Mucosa of gallbladder (tissue), 1 donor: ENCODE measurements at places on chromosomes 5 and 9.

DNA sequence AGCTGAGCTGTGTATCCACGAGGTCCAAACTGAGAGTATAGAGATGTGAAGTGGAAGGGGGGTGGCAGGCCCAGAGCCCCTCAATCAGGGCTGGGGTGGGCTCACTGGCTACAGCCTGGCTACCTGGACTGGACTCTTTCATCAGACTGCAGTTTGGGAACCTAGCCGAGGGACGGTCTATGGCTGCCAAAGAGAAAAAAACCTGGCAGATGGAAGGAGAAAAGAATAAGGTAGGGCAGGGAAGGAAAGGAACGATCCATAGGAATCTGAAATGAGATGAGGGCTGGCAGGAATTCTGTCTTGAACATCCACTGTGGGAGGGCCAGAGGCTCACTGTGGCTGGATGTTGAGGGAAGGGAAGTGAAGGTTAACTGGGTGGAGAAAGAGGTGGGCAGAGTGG is 224.4 kb upstream of the PANK3 start:
- no peak for DNase-seq

DNA sequence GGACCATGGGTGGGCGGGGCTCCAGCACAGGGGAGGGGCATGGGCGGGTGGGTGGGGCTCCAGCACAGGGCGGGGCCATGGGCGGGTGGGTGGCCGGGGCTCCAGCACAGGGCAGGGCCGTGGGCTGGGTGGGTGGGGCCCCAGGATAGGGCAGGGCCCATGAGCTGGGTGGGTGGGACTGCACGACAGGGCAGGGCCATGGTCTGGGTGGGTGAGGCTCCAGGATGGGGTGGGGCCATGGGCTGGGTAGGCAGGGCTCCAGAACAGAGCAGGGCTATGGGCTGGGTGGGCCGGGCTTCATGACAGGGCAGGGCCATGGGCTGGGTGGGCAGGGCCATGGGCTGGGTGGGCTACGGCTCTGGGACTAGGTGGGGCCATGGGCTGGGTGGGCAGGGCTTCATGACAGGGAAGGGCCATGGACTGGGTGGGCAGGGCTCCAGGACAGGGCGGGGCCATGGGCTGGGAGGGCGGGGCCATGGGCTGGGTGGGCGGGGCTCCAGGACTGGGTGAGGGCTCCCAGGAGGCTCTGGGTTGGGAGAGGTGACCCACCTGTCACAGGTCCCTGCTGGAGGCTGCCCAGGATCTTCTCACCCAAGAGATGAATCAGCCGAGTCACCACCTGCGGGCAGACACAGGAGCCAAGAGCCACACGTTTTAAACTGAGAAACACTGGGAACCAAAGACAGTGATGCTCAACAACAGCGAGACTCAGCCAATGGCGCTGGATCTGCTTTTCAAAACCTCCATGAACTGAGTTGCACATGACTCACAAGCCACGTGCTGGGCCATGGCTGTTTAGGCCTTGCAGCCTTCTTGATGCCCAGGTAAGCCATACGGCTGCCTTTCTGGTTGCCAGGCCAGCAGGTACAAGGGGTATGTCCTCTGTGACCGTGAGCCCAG is 33.6 kb upstream of the NSMF start:
- DNase-seq = no peak

DNA sequence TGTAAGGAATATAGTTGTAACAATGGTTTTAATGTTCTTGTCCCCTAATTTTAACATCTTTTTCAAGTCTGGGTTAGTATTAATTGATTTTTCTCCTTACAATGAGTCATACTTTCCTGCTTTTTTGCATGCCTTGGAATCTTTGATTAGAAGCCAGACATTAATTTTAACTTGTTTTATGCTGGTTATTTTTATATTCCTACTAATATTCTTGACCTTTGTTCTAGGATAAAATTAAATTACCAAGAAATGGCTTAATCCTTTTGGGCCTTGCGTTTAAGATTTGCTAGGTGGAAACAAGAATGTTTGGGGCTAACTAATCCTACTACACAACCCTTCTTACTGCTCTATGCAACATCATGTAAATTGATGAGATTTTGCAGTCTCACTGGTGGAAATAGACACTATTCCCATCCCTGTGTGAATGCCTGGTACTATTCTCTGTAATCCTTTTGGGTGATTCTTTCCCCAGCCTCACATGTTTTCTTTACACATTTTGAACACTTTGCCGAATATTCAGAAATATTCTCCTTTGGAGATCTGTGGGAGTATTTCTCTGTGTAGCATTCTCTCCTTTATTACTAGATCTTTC is 47.2 kb downstream of the ZCCHC7 start:
- no peak for DNase-seq

DNA sequence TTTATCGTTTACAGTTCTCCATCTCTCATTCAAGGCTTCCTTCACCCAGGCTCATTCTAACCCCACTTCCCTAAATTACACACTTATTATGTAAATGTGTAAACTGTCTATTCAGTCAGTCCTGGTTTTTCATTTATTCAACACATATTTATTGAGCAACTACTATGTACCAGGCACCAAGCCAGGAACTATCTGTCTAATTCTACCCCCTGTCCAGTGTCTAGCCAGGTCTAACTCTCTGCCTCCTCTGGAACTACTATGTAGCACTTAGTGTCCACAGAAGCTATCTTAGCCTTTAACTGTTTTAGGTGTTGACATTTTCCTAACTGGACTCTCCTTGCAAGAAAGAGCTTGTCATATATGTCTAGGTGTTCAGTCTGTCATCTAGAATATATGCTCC is 56.5 kb downstream of the PDE4D start:
- DNase-seq = no peak

GRCh38 chr5:112996830-112997374 is 20.3 kb downstream of the DCP2 start:
- DNase-seq = no peak

- DNase-seq = no peak
These were observed 10.8 kb downstream of the NFIB start for GRCh38 chr9:14303100-14303499.

- DNase-seq = no peak
These were observed 44.2 kb upstream of the PHF2 start for GRCh38 chr9:93532141-93532540.

- no peak for DNase-seq
These were observed 91.7 kb upstream of the GDNF start for GRCh38 chr5:37931541-37931940.

GRCh38 chr9:86549920-86550319 is 195.7 kb upstream of the TUT7 start:
- no peak for DNase-seq

- DNase-seq = no peak
These were observed 3.5 kb upstream of the ZNF366 start for GRCh38 chr5:72510610-72511181.

- no peak for DNase-seq
These were observed 4.8 kb downstream of the N4BP3 start for GRCh38 chr5:178117923-178118701.

- DNase-seq = no peak
These were observed 143.3 kb downstream of the TTLL11 start for GRCh38 chr9:121949766-121950165.
